ENCODE measurements at places on chromosomes 4 and X.

DNA sequence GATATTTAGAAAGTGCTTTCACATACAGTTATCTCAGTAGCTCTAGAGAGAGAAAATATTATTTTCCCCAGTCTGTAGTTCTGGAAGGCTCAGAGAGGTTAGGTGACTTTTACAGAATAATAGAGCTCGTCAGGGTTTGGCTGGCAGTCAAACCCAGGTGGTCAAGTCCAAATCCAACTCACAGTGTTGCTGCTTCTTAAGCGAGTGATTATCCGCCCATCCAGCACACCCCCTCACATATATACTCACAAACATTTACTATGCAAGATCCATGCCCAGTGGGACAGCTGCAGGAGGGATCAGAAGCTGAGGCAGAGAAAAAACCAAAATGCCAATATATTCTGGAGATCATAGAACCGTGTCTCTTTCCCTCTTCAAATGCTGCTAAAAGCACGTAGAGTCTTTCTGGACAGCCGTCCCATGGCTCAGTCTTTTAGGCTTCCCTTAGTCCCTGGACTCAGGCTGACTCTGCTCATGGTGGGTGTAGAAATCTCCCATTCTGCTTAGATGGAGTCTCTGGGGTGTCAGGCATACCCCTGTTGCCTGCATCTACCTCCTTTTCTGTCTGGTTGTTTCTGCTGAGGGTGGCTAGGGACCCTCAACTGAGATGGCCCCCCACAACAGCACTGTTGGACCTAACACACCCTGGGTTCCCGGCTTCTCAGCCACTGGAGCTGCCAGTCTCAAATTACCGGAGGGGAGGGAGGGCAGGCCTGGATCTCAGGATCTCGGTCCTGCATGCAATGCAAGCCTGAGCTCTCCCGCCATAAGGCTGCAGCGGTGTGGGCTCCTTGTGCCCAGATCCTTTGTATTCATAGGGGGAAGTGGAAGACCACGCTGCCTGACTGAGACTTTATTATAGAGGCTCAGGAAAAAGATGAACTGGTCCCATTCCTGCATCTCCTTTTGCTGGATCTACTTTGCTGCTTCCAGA, at the start of gene CHRNA9:
Gene CHRNA9, plus strand, starts transcription at position 743 of the 934 bp plus-strand sequence. Its CDS starts 135 bp downstream, at position 878.
- no peak for DNase-seq

DNA sequence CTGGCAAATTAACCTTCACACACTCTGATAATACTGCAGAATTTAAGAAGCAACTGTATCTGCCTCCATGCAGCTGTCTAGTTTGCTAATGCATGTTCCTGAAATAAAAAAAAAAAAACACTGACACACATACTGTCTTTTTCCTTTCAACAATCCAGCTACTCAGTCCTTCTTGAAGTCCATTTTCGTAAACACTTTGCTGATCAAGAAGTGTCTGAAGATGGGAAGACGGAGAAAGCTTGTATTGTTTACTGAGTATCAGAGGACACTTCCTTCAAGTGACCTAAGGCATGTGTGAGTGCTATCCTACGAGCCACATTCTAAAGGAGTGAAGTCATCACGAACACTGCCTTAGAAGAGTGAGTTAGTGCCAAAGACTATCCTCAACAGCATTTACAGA, 82.6 kb downstream of the LUZP4 start:
- DNase-seq: peak; percentile 4

- no peak for DNase-seq
Observed at GRCh38 chrX:10086676-10087075, 70.1 kb upstream of the CLCN4 start.

- DNase-seq: no peak
Observed at GRCh38 chr4:106312377-106312776, 3.6 kb downstream of the TBCK start.

- no peak for DNase-seq
Observed at GRCh38 chr4:149715822-149716585, 99.6 kb downstream of the IQCM start.

DNA sequence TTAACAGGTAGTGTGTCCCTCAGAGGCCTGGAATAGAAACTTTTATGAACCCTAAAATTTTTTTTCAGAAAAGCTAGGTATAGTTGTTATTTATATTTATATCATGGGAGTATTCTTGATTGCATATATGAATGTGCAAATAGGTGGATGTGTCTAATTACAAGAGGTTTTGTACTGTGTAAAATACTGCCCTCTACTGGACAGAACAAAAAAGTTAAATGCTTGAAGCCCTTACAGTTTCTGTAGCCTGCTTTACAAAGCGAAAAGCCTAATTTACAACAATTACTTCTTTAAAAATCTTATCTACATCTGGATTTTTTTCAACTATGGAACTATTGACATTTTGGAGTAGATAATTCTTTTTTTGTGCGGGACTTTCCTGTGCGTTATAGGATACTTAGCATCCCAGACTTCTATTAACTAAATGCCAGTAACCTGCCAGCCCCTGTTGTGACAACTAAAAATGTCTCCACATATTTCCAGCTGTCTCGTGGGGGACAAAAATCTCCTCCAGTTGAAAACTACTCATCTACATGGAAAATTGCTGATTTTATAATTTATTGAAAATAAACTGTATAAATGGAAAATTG, 35.1 kb downstream of the ENPEP start:
- DNase-seq: peak; percentile 70

- no peak for DNase-seq
Observed at GRCh38 chr4:155042014-155042413, 166.4 kb upstream of the NPY2R start.

DNA sequence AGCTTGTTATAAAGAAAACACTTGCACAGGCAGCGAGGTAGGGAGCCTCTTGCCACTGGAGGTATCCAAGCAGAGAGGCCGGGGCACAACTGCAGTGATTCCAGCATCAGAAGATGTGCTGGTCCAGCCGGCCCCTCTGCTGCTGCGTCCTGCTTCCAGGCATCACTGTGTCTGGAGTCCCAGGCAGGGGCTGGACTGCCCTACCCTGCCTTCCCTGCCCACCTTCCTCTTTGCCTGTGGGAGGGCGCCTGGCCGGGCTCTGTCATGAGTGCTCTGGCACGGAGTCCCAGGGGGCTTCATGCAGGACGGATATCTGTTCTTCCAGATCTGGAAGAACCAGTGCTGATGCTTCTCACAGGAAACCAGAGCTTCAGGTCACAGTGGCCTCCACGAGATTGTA, 187.6 kb upstream of the PSAPL1 start:
- DNase-seq: no peak

GRCh38 chr4:30714408-30715031, 5.6 kb upstream of the PCDH7 start:
- peak; percentile 47 for DNase-seq

DNA sequence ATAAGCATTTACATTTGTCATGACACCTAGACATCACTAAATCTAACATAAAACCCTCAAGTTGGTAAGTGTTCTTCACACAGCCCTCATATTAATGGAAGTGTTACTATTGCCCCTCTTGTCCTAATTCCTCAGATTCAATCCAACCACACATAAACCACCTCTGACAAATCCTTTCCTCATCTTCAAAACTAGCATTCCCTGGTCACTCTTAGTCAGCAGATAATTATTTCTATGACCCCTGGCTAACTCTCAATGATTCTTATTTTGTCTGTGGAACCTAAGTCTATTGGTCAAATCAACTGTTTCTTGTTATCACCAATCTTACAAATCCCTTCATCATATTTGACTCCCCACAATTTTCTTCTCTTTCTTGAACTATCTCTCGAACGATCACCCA, 168.6 kb downstream of the PPP3CA start:
- DNase-seq: no peak

GRCh38 chr4:80265571-80266252, 752 bp upstream of the FGF5 start:
- DNase-seq: no peak

DNA sequence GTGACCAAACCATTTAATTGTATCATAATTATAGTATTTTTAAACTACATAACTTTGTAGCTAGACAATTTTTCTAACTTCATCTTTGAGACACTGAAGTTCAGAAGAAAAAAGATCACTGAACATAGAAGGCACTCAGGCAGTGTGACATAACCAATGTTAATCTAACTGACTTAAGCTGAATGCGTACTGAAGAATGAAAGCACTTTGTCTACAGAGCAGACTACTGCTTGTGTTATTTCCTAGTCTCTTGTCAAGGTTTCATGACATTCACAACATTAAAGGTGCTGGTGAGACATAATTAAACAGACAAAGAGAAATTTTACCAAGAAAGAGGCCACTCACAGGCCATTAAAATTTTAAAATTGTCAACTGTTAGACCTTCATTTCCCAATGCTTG, 13.5 kb downstream of the AMMECR1 start:
- DNase-seq: no peak

GRCh38 chrX:21438792-21439191, 64.6 kb downstream of the CNKSR2 start:
- no peak for DNase-seq
